Upper lobe of right lung (tissue), 1 donor: ENCODE measurements at places on chromosomes 7 and 10. TPM values are rescaled to one million over a fixed set of nuclear protein-coding genes. Genes with fewer than 3 reads are reported as not detected.

SPDYE8 gene
- total RNA-seq: not detected

- no peak overlapping the region for H3K4me3 ChIP-seq
- DNase-seq: no peak
- H3K36me3 ChIP-seq: no peaks in the 10 kb centered on the region
- peaks cover 6% of the 10 kb centered on the region for H3K4me1 ChIP-seq
These were observed 370.1 kb downstream of the FRMD4A start for GRCh38 chr10:13960603-13961002.

SEMA3C gene
- total RNA-seq: 37.2 TPM

GRCh38 chr7:117248829-117249228 is 74.0 kb downstream of the WNT2 start:
- H3K36me3 ChIP-seq: no peaks in the 10 kb centered on the region
- H3K4me1 ChIP-seq: no peaks in the 10 kb centered on the region
- H3K27ac ChIP-seq: no peak overlapping the region
- no peak overlapping the region for H3K4me3 ChIP-seq
- no peaks in the 10 kb centered on the region for H3K27me3 ChIP-seq

GRCh38 chr7:31102151-31102972 is 50.3 kb downstream of the ADCYAP1R1 start:
- no peaks in the 10 kb centered on the region for H3K36me3 ChIP-seq
- no peak overlapping the region for H3K4me3 ChIP-seq
- no peak for DNase-seq
- no peak overlapping the region for H3K27ac ChIP-seq
- no peaks in the 10 kb centered on the region for H3K27me3 ChIP-seq

- no peaks in the 10 kb centered on the region for H3K36me3 ChIP-seq
- H3K27ac ChIP-seq: no peak overlapping the region
- no peaks in the 10 kb centered on the region for H3K27me3 ChIP-seq
- no peak for DNase-seq
- H3K4me3 ChIP-seq: no peak overlapping the region
These were observed 1.4 kb upstream of the CDCA7L start for GRCh38 chr7:21947056-21947455.

DNA sequence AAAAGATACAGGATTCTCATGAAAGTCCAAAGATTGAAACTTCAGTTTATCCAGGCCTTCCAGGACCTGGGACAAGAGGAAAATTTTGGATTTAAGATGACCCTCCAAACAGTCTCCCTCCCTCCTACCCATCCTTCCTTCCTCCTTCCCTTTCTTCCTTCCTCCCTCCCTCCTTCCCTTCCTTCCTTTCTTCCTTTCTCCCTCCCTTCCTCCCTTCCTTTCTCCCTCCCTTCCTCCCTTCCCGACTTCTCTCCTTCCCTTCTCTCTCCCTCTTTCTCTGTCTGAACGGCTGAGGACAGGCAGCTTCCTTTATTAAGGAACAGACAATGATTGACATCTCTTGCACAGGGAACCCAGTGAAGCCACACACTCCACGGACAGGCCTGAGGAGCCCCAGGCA is 23.3 kb downstream of the SFTPD start:
- no peaks in the 10 kb centered on the region for H3K27me3 ChIP-seq
- no peak for DNase-seq
- H3K36me3 ChIP-seq: no peaks in the 10 kb centered on the region

- H3K4me1 ChIP-seq: peaks cover 48% of the 10 kb centered on the region
- no peaks in the 10 kb centered on the region for H3K36me3 ChIP-seq
- H3K4me3 ChIP-seq: no peak overlapping the region
- no peak overlapping the region for H3K27ac ChIP-seq
These were observed 14.1 kb downstream of the CUL1 start for GRCh38 chr7:148712678-148713329.

DNA sequence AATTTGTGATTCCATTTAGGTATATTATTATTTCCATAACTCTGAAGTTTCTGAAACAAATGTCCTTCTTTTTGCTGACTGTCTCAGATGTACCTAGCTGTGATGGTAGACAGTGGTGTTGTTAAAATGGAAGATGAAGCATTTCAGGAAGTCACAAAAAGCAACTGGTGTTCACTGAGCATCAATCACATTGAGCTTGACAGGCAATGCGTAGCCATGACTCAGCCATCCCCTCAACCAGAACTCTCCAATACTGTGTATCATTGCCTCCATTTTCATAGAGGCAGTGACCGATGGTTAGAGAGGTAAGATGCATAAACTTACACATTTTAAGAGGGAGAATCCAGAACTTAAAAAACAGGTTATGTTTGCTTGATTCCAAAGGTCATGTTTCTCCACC is 434.0 kb downstream of the INHBA start:
- no peaks in the 10 kb centered on the region for H3K27me3 ChIP-seq
- no peak overlapping the region for H3K4me3 ChIP-seq
- no peak overlapping the region for H3K27ac ChIP-seq
- no peak for DNase-seq

DNA sequence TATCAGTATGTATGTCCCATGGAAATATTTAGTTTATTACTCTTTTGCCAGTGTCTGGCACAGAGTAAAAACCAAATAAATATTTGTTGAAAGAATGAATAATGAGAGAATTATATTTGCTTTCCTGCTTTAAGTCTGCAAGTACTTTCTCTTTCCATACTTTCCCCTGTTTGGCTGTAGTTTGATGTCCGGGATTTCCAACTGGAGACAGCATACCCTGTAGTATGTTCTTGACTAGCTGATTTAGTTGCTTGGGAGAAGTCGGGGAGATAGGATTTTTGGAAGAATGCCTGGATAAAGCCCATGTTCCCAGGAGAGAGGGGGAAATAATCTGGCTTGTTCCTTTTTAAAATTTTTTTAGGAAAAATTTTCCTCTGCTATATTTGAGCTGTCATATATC is 516.1 kb downstream of the CCSER2 start:
- no peak overlapping the region for H3K4me3 ChIP-seq
- no peaks in the 10 kb centered on the region for H3K27me3 ChIP-seq
- no peaks in the 10 kb centered on the region for H3K4me1 ChIP-seq
- H3K27ac ChIP-seq: no peak overlapping the region
- no peaks in the 10 kb centered on the region for H3K36me3 ChIP-seq

DNA sequence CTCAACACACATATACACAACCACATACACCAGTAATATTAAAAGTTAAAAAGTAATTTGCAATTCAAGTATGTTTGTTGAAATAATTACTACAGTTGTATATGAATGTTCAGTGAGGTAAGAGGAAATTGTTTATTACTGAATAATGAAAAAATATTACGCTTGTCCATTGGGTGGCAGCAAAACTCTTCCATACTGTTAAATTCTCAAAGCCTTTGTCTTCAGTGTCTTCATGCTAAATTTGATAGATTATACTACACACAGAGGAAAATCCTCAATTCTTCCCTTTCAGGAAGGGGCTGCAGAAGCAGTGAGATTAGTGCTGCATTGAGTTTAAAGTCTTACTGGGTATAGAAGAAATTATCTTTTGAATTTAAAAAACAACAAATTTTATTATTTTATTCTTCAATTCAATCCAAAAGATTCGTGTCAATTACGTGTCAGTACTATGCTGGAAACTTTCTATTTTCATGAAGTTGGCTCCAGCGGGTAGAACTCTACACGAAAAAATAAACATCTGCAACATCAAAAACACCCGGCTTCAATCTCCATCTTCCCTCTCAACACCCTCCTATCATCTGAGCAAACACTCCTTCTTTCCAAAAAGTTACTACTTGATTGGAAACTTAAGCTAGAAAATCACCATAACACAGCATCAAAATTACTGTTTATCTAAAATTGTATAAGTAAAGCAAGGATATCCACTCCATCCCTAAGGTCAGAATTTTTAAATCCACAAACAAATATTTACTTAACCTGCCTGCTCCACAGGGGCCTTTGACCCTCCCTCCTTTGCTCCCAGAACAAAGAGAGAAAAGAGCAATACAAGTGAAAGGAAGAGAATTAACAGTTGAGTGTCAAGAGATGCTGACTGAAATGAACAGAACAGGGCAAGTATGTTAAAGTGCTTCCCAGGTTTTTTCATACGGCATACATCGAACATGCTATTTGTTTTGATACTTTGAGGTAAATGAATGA is 37.0 kb upstream of the TES start:
- H3K27ac ChIP-seq: no peak overlapping the region
- no peaks in the 10 kb centered on the region for H3K27me3 ChIP-seq
- H3K4me3 ChIP-seq: no peak overlapping the region
- no peak for DNase-seq
- no peaks in the 10 kb centered on the region for H3K4me1 ChIP-seq

DNA sequence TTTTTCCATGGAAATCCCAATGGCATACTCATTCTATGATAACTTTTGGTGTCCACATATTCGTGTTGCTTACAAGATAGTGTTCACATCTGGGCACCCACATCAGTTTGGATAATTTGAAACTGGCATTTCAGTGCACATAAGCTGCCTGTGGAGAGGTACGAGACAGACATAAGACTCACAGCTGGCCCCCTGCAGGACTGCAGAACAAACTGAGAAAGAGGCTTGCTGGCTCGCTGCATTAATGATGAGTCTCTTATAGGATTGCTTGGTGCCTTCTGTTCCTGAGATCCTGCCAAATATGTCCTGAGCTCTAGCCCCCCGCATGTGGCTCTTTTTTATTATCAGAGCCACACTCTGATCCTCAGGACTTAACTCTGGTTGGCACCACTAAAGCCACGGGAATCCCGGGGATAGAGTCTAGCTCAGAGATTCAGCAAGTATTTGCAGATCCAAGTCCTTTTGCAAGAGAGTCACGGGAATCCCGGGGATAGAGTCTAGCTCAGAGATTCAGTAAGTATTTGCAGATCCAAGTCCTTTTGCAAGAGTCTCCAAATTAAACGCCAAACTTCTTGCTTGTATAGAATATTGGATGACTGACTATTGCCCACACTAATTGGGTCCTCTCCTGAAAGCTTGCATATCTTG is 34.0 kb upstream of the JCAD start:
- H3K27me3 ChIP-seq: no peaks in the 10 kb centered on the region
- no peak overlapping the region for H3K4me3 ChIP-seq
- H3K36me3 ChIP-seq: no peaks in the 10 kb centered on the region
- H3K27ac ChIP-seq: no peak overlapping the region
- H3K4me1 ChIP-seq: no peaks in the 10 kb centered on the region

DNA sequence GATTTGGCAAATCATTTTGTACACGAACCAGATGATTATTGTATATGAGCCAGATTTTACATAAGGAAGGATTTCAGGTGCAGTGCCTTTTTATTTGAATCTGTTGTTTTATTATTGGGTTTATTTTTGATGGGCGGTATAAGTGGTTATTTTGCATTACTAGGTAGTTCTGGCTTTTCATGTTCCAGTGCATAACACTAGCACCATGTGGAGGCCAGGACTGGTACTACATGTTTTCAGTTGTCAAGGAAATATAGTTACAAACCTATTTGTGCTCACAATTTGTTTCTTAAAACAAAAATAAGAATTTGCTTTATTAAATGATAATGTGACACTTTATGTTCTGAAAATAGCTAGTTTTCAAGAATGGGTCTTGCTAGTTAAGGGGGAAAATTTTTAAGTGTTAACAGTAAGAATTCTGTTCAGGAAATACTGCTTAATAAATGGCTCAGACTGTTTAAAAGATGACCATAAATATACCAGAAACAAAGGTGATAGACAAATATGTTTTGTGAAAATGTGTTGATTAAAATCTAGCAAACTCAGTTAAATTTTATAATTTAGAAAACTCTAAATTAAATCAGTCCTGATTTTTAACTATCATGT is 7.1 kb upstream of the SEMA3E start:
- H3K27ac ChIP-seq: no peak overlapping the region
- DNase-seq: no peak
- H3K4me3 ChIP-seq: no peak overlapping the region
- no peaks in the 10 kb centered on the region for H3K4me1 ChIP-seq

DNA sequence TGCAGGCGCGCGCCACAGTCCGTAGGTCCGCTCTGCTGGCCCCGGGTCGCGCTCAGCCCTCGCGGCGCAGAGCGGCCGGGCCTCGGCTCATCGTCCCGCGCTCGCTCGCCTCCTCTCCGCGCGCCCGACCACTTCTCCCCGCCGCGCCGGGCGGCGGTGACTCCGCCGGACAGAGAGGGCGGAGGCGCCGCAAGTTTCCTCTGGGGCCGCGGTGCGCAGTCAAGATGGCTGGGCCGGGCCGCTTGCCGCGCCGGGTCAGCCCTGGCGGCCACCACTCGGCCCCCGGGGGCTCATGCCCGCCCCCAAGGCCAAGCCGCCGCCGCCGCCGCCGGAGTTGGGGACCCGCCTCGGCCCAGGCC is 441 bp downstream of the FZD8 start:
- peak overlapping the region; percentile 75 for H3K4me3 ChIP-seq
- no peak for DNase-seq
- peaks cover 19% of the 10 kb centered on the region for H3K4me1 ChIP-seq
- no peaks in the 10 kb centered on the region for H3K36me3 ChIP-seq
- peak overlapping the region; percentile 87 for H3K27ac ChIP-seq
- H3K27me3 ChIP-seq: peaks cover 7% of the 10 kb centered on the region

DNA sequence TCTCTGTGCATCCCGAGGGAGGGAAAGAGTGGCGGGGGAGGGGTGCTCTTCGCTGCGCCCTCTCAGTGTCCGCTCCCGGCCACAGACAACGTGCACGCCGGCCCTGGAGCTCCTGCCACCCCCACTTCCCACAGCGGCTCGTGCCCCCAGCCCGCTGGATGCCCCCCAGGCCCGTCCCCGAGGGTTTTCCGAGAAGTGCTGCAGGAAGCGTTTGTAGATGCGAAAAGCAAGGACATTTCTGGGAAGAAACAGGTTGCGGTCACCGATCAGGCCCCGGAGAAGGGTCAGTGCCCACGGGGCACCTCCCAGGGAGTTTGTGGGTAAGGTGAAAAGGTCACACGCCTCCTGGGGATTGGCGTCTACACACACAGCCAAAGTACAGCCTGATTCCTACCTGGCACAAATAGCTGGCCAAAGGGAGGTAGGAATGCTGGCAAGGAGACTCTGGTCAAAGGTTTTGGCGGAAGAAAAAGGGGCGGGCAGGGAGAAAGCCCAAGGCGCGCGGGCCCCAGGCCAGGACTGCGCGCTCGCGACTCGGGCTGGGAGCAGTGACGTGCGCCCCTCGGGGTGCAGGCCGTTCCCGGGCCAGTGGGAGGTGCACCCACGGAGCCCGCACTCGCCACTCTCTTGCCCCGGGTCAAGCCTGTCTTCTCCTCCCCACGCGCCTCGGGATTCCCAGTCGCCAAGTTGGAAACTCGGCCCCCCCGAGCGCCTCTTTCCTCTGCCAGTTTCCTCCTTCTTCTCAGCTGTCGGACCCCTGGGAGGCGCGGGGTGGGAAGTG is 1.5 kb upstream of the NRP1 start:
- no peaks in the 10 kb centered on the region for H3K27me3 ChIP-seq
- no peaks in the 10 kb centered on the region for H3K36me3 ChIP-seq
- DNase-seq: peak; percentile 83
- peak overlapping the region; percentile 85 for H3K4me3 ChIP-seq
- H3K4me1 ChIP-seq: peaks cover 6% of the 10 kb centered on the region
- peak overlapping the region; percentile 95 for H3K27ac ChIP-seq

A1CF gene
- not detected for total RNA-seq

ATG9B gene
- total RNA-seq: 0.17 TPM

DNA sequence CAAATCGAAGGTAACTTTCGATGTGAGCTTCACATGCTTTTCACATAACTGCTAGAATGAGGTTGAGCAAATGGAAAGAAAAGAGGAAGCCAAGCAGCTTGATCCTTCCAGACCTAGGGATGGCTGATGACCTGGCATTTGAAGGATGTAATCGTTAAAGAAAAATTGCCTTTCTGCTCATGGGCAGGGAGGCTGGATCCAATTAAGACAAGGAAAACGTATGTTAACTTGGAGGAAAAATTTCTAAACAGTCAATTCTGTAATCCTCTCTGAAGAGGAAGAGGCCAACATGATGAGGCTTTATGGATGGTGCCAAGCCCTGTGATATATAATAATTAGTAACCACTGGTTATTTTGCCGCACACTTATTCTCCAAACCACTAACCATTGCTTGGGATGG is 12.5 kb downstream of the GRK5 start:
- H3K27me3 ChIP-seq: no peaks in the 10 kb centered on the region
- H3K4me3 ChIP-seq: no peak overlapping the region
- no peak for DNase-seq
- no peaks in the 10 kb centered on the region for H3K36me3 ChIP-seq
